Upper lobe of right lung (tissue), 1 donor: ENCODE measurements at places on chromosomes 4 and X. TPM values are rescaled to one million over a fixed set of nuclear protein-coding genes. Genes with fewer than 3 reads are reported as not detected.

SMR3B gene
- not detected for total RNA-seq

LIMCH1 gene
- total RNA-seq: 369 TPM

DNA sequence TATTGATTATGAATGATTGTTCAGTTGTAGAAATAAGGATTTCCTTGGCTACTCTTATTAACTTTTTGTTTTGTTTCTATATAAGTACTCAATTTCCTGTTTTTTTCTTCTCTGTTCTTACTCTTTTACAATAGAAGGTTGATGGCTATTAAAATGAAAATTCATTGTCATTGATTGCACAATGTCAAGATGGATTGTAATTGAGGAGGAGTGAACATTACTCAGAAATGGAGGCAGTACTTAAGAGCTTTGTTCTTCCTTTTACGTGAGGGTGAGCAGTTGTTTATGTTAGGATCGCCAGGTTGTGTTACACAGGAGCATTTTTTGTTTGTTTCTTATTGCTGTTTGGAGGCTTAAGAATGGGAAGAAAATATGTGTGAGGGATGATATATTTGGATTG lies 2062.4 kb downstream of the ARAP2 start:
- no peak for DNase-seq

DNA sequence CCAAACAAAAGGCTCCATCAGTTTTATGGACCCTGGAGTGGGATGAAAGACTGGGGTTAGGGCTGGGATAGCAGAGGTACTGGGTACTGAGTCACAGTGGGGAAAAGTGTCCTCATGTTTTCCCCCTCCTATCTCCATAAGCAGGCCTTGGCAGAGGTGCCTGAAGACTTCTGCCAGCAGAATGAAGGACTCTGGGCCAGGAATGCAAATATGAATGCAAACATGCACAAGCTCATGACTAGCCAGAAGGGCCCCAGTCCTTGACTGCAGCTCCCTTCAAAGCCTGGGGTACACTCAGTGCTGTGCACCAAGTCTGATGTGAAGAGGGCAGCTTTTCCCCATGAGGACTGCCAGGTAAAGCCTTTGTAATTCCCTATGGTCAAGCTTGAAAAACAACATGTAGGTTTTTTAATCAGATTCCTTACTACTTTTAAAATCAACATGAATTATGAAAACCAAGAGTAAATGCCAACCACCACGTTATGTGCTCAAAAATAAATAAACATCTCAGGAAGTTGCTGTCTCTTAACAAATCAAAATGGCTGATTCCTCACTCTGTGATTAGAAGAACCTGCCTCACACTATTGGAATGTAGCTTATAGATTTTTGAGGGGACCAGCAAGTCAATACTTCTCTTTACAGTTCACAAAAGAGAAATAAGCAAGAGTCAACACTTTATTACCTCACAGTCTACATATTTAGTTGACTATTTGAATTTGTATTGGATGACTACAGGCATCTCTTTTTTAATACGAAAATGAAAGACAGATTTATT lies 1512.0 kb downstream of the ARAP2 start:
- no peak for DNase-seq

EMCN gene
- 35.9 TPM for total RNA-seq

DNA sequence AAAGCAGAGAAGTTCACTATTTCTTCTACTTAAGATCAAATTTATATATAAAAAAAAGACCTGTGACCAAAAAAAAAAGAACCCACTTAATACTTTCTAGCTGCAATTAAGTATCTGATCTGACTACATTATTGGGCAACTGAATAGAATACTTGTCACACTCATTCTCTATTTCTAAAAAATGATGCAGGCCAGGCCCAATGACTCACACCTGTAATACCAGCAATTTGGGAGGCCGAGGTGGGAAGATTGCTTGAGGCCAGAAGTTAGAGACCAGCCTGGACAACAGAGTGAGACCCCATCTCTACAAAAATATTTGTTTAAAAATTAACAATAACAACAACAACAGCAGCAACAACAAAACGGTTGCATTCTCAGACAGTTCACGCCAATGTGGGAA lies 108.8 kb upstream of the BMP2K start:
- DNase-seq: no peak

- DNase-seq: no peak
These were observed 356.5 kb downstream of the MID1IP1 start for GRCh38 chrX:39157796-39158195.

- DNase-seq: no peak
These were observed 54.3 kb upstream of the STIM2 start for GRCh38 chr4:26806331-26806730.

DNA sequence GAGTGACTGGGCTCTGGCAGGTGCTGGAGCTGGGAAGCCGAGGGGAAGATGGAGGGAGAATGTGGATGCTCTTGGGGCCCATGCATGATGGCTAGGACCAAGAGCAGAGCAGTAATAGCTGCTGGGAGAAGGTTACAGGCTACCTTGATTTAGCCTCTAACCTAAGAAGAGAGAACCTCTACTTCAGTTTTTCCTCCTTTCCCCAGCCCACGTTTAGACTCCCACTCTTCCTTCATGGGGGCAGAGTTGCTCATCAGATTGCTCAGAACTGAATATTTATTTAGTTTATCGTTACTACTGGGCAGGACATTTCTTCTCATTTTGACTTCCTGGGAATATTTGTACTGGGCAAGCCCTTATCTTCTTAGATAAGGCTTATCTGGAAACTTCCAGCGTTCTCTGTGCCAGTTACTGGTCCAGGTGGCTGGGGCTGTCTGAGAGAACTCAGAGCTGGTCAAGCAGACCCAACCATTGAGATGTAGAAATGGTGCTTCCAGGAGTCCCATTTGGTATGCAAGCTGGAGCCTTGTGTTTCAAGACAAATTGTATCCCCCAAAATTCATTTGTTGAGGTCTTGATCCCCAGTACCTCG lies 442.9 kb upstream of the BOD1L1 start:
- DNase-seq: no peak

GRCh38 chr4:139200102-139200501 lies 23.1 kb upstream of the ELF2 start:
- DNase-seq: no peak

UBE2D3 gene
- total RNA-seq: 279 TPM

ARAP2 gene
- total RNA-seq: 57.2 TPM
